T-helper 2 cell treated with Interferon-gamma antibody and Interleukin-4, amounts not matched to agents 5 μg/mL and 100 μg/mL, for 36 hours (primary cell): ENCODE measurements at places on chromosomes 6 and 20.

GRCh38 chr6:48101290-48101689, 9.7 kb downstream of the PTCHD4 start:
- no peak for DNase-seq

DNA sequence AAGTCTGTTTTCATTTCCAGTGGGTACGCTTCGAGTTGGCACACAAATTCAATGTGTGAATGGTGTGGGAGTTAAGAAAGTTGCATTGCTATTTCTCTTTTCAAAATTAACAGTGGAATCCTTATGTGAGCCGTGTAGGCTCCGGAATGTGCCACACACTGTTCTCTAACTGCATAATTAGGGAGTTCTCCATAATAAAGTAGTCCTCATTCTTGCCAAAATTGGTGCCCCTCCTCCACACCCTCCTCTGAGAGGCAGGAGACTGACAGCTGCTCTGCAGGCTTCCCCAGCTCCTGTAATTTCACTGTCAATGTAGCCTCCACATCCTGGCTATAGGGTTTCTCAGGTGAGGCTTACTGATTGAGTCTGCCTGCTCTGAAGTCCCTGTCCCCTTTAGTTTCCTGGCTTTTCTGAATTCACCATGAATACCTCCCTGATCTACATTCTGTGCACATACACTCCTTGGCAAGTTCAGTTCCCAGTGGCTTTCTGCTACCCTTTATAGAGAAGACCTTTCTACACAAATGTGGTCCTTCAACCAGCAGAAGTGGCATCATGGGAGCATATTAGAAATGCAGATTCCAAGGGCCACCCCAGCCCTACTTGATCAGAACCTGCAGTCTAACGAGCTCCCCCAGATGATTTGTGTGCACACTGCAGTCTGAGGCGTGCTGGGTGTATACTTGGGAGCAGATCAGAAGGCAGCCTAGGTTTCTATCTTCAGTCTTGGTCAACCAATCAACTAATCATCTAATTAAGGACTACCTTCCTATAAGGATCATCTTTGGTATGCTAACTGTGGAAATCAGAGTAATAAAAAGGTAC, 19.9 kb upstream of the CCN6 start:
- DNase-seq: no peak

DNA sequence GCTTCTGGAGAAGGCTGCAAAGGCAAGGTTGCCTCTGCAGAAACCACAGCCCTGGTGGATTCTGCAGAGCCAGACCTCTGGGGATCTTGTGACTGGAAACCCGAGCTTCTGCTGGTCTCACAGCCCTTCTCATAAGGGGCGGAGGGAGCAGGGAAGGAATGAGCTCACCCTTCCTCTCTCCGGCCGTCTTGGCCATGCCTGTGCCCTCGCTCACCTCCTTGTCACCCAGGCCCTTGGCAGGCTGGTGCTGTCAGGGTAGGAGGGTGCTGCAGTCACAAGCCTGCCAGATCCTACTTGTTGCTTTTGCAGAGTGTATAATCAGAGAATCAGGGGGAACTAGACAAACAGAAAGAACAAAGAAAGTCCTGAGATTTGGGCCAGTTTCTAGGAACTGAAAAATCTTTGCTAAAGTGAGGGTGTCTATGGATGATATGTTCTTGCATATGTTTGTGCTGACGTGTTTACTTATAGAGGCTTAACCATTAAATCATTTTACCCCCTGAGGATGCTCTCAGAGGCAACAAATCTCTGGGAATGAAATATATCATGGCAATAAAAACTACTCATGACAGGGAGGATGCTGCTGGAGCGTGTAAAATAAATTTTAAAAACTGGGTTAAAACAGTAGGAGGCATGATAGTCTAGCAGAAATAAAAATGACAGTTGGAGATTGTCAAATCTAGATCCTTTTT, 244.9 kb upstream of the SOX4 start:
- DNase-seq: no peak

GRCh38 chr6:143741480-143741879, 63.7 kb downstream of the PHACTR2 start:
- DNase-seq: no peak

GRCh38 chr20:38134427-38135270, 30.4 kb downstream of the TGM2 start:
- DNase-seq: no peak

- peak; percentile 48 for DNase-seq
Measured at GRCh38 chr6:35522660-35523658, 10.3 kb upstream of the TULP1 start.

DNA sequence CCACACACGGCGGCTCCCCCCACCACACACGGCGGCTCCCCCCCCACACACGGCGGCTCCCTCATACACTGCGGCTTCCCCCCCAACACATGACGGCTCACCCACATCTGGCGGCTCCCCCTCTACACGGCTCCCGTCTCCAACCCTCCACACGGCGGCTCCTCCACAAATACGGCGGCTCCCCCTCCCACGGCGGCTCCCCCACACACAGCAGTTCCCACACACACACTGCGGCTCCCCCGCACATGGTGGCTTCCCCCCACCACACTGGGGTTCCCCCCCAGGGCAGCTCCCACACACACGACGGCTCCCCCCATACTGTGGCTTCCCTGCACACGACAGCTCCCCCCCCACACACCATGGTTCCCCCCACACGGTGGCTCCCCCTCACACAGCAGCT, 98.0 kb downstream of the TTLL2 start:
- DNase-seq: no peak
